ENCODE measurements at places on chromosomes 5 and 9.

GRCh38 chr5:8577792-8578191 is 708.8 kb downstream of the MTRR start:
- no peak for DNase-seq

GRCh38 chr9:12718482-12719026 is 25.4 kb downstream of the TYRP1 start:
- DNase-seq, result no peak

- DNase-seq, result no peak
Observed at GRCh38 chr5:884345-885126, 8.1 kb downstream of the BRD9 start.

GRCh38 chr5:22539762-22540161 is 313.4 kb downstream of the CDH12 start:
- DNase-seq, result no peak

DNA sequence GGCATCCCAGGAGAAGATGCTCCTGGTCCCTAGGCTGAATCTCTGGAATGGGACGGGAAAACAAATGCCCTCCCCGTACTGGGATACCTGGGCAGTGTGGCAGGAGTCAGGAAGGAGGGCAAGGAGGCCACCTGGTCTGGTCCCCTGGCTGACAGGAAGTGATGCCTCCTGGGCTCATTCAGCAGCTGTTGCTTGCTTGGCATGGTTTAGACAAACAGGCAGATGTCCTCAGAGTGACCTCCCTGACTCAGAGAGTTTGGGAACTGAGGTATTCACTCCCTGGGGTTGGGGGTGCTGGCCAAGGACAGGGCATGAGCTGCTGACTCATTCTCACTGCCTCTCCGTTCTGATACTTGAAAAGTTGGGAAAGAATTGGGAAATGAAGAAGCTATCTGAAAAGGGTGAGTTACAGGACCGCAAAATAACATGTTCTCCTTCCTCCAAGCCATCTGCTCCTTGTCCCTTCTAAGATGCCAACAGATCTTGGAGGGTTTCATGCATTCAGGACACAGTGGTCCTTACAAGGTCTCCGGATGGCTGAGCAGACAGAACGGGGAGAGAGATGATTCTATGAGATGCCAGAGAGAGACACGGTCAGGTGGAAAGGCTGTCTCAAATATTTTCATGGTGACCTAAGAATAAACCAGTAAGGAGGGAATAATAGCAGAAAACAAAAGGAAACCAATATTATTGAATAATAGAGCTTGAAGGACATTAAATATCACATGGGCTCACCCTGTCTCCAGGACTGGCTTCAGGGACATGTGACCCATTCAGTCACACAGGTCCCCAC is 534.5 kb downstream of the BNC2 start:
- DNase-seq, result no peak

GRCh38 chr5:148748702-148749392 is 77.6 kb upstream of the ADRB2 start:
- no peak for DNase-seq

DNA sequence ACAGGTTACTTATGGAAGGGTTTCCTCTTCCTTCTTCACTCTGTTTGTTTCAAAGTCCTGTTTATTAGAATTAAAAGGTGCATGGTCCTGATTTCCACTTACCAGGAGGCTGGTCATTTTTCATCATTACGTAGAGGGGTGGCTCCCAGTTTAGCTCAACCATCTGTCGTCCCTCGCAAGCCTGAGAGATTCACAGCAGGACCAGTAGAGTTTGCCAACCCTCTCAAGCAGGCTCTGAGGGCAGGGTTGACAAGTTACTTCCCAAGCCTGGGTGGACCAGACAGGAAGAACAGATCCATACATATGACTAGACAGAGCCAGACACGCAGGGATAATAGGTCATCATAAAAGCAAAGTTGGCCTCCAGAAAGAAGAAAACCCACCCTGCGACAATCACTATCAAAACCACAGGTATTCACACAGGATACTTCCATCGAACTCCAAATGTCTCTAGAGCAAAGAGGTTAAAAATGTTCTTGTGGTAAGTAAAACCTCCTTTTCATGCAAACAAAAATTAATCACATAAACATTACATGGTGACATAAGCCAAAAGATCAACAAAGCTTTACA is 151.9 kb downstream of the ELAVL2 start:
- no peak for DNase-seq
